ENCODE measurements at places on chromosomes 5 and 9.

GRCh38 chr5:179839328-179840256, 18.9 kb downstream of the SQSTM1 start:
- DNase-seq: no peak

GRCh38 chr5:71703941-71704340, 15.1 kb upstream of the CARTPT start:
- no peak for DNase-seq

GRCh38 chr5:3353561-3353960, 242.1 kb upstream of the IRX1 start:
- no peak for DNase-seq

DNA sequence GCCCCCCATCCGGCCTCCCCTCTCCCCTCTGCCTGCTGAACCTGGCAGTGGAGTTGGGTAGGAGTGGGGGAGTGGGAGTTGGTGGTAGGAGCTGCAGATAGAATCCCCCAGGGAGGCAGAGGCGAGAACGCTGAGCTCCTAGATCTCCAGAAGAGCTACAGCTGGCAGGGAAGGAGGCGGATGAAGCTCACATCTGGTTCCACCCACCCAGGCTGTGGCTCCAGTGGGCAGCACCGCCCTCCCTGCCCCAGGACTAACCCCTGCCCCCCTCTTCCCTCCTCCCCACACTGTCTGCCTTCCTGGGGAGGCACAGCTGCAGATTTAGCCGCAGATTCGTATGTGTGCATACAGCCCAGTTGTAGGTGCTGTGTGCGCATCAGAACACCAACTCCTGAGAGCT, 34.2 kb downstream of the C9orf50 start:
- DNase-seq: peak; percentile 40

DNA sequence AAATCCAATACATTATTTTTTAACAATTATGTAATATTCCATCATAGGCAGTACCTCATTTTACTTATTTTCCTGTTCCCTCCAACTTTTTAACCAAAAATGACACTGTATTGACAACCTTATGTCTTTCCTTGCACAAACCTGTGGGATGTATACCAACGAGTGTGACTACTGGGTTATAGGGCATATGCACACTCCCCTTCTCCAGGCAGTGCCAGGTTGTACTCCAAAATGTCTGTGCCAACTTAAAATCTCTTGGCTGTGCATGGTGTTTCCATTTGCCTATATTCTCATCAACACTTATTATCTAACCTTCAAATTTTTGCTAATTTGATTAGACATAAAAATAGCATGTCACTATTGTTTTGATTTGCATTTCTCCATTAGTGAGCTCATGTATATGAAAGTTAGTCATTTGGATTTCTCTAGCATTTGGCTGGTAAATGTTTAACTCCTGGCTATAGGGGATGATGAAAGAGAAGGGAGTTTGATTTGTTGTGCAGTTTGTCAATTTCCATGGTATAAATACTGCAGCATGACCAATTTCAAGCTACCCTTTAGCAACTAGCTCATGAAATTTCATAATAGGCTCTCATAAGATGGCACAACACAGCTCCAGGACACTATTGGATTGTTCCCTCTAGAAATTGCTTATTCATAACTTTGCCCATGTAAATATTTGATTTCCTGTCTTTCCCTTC, 129.9 kb downstream of the BAAT start:
- no peak for DNase-seq

DNA sequence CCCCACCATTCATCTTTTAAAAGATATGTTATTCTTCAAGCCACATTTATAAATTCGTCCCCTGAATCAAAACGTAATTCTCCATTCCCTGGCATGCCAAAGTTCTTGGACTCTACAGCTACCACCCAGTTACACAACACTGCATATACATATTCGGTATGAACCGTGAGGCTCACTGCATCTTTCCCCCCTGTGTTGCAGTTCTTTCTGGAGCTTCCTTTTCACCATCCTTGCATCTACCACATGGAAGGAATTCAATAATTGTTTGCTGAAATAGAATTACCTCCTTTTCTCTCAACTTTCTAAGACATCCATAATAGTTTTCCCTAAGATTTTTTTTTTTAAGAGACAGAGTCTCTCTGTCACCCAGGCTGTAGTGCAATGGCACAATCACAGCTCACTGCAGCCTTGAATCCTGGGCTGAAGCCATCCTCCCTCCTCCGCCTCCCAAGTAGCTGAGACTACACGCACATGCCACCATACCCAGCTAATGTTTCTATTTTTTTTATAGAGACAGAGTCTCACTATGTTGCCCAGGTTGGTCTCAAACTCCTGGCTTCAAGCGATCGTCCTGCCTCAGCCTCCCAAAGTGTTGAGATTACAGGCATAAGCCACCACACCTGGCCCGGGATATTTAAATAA, 3.3 kb downstream of the LPAR1 start:
- no peak for DNase-seq

DNA sequence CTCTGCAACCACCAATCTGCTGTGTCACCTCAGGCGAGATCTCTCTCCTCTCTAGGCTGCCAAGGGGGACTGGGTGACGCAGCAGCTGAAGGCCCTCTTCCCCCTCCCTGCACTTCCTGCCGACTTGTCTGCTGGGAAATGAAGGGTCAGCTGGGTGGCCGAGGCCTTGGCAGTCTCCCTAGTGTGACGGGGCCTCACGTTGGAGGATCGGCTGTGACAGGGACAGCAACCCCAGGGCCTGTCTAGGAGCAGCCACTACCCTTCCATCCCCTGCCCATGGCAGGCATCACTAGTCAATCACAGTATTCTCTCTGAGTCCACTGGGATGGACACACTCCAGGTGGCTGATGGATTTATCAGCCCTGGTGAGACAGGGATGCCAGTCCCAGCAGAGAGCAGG, 107.3 kb upstream of the SARDH start:
- DNase-seq: peak; percentile 15

- peak; percentile 61 for DNase-seq
Observed at GRCh38 chr5:132102101-132102701, 28.6 kb downstream of the CSF2 start.

DNA sequence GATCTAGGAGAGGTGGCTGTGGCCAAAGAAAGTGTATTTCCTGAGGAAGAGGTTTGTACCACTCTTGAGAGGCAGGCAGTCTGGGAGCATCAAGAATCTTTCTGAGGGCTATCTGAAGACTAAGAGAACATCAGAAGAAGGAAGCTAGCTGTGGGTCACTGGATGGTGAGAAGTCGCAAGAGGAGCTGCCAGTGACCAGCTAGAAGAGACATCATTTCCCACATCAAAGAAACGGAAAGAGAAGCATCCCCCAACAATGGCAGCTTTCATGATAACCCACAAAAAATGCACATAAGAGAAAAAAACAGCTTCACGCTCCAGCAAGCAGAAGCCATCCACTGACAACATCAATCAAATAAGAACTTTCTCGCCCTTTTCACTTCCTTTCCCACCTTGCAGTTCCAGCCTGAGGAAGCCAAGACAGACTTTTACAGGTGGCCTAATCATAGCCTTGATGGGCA, 25.0 kb upstream of the CEP78 start:
- DNase-seq: peak; percentile 48

- DNase-seq: no peak
Observed at GRCh38 chr5:99605904-99606303, 677.1 kb upstream of the CHD1 start.

DNA sequence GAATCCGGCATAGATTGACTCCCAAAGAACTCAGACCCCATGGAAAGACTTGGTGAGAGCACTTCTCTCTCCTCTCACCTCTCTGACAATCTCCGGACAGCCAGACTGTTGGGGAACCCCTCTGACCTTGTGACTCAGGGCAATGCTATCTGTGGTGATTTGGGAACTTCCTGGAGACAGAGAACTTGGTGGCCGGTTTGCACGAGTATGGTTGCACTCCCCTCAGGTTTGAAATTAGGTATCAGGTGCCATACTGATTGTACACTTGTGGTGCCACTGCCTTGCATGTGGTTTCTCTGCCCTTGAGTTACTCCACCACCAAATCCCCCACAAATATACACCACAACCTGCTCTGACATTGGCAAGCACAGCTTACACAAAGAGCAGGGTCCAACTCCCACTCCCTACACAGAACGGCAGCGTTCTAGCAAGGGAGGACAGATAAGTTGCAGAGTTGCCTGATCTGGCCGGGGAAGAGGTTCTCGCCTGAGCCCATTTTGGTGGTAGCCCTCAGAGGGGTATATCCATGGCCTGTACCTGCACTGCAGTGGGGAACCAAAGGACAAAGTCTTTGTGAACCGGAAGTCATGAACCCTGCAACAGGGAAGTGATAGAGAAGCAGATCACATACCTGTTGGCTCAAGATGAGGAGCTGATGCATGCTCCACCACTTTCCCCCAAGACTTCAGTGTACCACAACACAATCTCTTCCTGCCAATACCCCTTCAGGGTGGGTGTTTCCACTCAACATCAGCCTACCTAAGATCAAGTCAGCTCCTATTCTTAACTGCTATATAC, 255.1 kb downstream of the MCTP1 start:
- DNase-seq: no peak

DNA sequence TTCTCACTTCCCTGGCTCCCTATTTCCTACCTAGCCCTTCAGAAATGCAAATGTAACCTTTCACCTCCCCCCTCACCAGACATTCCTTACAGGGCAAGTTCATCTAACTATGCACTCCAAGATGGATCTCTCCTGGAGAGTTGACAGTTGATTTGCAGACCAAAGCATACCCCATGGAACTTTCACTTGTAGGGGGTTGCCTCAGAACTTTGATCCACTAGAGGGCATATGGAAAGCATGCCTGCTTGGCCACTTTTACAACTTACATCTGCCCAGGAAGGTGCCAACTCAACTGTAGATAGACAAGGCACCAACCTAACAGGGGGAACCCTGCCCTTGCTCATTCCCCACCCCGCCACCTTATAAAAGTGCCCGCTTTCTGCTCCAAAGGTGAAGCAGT, 187.8 kb downstream of the NXNL2 start:
- no peak for DNase-seq

GRCh38 chr9:68913054-68913453, 100.9 kb downstream of the PRKACG start:
- DNase-seq: no peak

- DNase-seq: no peak
Observed at GRCh38 chr5:76269259-76269931, 133.7 kb upstream of the IQGAP2 start.

DNA sequence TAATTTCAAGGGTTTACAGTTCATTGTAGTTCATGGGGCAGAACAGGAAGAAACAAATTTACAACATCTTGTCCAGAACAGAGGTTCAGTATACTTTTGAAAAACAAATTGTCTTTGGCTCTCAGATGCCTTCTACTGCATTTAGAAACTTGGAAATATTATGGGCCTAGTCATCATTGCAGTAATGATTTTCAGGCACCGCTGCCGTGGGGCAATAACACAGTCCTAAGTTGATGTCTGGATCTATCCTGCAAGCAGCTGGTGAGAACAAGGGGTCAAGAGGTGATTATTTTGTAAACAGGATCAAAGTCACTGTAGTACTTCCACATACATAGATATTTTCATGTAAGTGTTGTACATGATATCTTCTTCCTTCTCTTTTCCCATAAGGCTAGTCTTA, 82.5 kb upstream of the CAST start:
- no peak for DNase-seq

- no peak for DNase-seq
Observed at GRCh38 chr9:116774421-116775180, 87.5 kb downstream of the TRIM32 start.

- DNase-seq: no peak
Observed at GRCh38 chr9:136602193-136602885, 56.5 kb upstream of the NOTCH1 start.

DNA sequence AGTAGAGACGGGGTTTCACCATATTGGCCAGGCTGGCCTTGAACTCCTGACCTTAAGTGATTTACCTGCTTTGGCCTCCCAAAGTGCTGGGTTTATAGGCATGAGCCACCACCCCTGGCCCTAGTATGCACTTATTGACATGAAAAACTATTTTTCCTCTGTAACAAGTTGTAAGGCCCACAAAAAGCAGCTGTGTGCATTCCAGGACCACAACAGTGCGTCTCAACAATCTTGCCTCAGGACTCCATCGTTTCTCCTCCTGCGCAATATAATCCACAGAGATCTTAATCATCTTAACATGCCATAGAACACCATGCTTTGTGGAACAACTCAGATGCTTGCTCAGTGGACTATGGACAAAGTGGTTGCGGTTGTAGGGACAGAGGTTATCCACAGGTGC, 10.2 kb downstream of the OR2V1 start:
- DNase-seq: no peak

DNA sequence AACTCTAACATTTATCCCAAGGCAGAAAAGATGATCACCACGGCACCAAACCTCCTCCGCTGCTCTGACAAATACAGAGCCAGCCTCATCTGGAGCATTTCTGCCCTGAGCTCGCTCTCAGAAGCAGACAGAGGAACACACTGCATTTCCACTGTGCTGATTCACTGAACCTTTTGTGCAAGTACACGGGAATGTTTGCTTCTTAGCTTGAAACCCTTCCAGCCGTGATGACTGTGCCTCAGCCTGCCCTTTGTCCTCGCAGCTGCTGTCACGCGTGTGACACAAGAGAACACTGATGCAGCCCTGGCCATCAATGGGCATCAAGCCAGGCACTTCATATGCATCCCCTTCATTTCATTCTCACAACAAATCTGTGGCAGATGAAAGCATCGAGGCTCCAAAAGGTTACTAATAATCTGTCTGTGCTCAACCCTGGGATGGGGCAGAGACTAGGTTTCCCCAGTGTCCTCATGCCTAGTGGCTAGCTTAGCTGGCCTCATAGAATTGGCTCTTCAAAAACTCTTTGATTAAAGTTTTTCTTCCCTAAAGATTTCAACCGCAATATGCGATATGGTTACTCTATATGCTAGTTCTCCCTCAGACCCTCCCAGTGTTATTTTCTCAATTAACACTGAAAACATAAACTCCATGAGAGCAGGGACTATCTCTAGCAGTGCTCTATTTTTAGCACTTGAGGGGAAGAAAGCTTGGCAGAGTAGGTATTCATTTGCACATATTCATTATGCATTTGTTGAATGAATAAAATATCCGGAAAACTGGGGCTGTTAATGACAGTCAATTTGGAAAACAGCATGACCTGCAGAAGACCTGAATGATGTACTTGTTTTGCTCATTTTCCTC, 7.3 kb downstream of the CDC14B start:
- no peak for DNase-seq

GRCh38 chr5:62701036-62701435, 122.4 kb downstream of the LRRC70 start:
- no peak for DNase-seq

DNA sequence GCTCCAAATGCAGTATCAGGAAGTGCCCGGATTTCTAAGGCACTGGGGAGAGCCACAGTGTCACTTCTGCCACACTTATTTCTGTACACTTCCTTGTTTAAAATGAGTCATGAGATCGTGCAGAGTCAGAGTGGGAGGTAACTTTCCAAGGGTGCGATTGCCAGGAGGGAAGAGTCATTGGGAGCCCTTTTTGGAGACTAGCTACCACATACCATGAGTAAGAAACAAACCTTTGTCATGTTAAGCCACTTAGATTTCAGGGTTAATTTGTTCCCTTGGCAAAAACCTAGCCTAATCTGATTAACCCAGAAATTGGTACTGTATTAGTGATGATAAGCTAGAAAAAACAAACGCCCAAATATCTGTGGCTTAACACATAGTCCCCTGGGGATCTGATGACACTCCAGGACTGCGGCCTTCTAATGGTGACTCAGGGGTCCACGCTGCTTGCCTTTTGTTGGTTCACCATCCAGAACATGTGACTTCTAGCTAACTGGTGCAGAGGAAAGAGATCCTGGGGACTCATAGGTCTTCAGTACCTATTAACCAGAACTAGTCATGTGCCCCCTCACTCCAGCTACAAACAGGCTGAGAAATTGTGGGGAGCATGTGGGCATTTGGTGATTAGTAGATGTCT, 48.6 kb upstream of the TLE1 start:
- DNase-seq: no peak

- no peak for DNase-seq
Observed at GRCh38 chr9:37925786-37926736, 22.1 kb upstream of the SLC25A51 start.

Data from CD4-positive, alpha-beta T cell treated with Interleukin-10 for 1 hour (primary cell).